ACHN (cell line): ENCODE measurements at places on chromosomes 12 and 14.
A peak's percentile ranks its signal among the peaks of the same experiment; 100 is the strongest.

DNA sequence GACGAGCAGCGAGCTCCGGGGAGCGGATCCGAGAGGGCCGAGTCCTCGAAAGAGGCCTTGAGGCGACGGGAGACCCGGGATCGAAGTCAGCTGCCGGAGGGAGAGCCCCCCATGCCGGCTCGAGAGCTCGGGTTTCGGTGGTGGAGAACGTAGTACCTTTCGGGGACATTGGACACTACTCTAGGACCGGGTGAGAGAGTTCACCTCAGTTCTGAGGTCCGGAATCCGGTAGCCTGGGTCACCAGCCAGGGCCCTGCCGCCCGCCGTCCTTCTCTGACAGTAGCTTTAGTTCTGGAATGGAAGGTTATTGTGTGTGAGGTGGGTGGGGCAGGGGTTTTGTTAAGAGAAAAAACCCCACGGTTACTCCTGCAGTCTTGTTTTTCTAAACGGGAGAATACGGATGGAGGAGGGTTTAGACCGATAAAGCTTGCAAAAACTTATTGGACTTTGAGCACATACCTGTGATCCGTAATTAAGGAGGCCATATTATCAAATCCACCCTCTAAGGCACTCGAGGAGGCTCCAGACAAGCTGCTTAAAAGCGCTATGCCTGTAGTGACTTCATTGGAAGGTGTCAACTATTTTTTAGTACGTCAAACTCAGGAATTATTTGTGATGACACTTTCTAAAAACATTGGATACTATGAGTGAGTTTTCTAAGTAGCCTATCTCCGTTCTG is 765 bp downstream of the SCYL2 start:
- DNase-seq: peak; percentile 51

- DNase-seq: no peak
These were observed 151.0 kb downstream of the TPH2 start for GRCh38 chr12:72089678-72090077.

- DNase-seq: no peak
These were observed 145.3 kb downstream of the SSPN start for GRCh38 chr12:26340649-26341048.

GRCh38 chr12:11894890-11895289 is 175.8 kb upstream of the BCL2L14 start:
- no peak for DNase-seq

GRCh38 chr12:124422142-124422569 is 127.3 kb downstream of the RFLNA start:
- DNase-seq: no peak

GRCh38 chr14:98174041-98174440 is 1098.0 kb downstream of the BCL11B start:
- DNase-seq: no peak

- no peak for DNase-seq
These were observed 238.0 kb upstream of the FOXN3 start for GRCh38 chr14:89654998-89655397.

DNA sequence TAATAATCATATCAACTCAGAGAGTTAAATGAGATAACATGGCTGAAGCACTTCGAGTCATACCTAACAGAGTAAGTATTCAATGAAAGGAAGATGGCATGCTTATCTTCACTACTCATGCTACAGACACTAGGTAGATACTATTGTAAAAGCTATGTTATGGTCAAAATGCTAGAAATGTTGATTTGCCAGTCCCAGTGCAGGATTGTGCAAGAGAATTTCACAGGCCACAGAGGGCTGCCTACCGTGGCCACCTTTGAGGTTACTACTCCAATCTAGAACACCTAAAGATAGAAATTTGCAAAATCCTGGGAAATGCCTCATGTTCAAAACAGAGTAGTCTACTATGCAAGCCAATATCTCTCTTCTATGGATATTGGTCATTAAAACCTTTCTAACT is 75.3 kb upstream of the PLEKHG7 start:
- no peak for DNase-seq

GRCh38 chr12:66941150-66941549 is 262.3 kb upstream of the GRIP1 start:
- DNase-seq: no peak

DNA sequence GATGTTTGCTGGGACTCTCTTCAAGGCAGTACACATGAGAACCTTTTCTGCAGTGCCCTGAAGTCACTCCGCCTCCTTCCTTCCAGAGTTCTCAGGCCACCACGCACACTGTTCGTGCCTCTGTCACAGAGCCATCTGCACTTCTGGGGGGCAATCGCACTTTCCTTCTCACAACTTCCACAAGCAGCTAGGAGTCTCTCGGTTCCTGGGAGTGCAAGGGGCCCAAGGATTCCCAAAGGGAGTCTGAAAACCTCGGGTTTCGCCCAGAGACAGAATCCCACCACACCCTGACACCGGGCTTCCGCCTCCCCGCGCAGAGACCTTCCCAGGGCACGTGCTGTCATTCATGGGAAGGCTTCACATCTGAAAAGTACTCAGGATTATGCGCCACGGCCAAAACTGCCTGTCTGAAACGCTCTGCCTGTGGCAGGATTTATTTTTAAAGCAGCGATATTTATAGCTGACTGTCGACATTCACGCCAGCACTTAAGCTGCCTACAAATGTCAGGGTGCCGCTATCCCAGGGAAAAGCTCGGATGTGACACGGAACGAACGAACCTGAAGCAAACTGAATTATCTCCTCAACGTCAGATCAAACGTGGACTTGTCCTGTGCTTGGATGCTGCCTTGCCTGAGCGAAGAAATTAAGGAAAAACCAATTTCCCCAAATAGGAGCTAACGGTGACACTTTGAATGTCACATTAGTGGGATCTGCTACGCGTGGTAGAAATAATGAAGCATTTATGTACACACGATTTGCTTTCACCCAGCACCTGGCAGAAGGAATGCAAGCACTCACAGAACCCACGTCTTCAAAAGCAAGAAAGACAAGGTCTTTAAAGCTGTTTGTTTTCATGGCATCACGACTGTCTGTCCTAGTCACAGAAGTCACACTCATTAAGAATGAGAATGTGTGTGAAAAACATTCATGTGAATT is 154.0 kb downstream of the PIWIL1 start:
- DNase-seq: no peak

- DNase-seq: no peak
These were observed 152.2 kb upstream of the SLC38A2 start for GRCh38 chr12:46524778-46525177.

- peak; percentile 80 for DNase-seq
These were observed 18.6 kb downstream of the LGMN start for GRCh38 chr14:92729634-92730358.

DNA sequence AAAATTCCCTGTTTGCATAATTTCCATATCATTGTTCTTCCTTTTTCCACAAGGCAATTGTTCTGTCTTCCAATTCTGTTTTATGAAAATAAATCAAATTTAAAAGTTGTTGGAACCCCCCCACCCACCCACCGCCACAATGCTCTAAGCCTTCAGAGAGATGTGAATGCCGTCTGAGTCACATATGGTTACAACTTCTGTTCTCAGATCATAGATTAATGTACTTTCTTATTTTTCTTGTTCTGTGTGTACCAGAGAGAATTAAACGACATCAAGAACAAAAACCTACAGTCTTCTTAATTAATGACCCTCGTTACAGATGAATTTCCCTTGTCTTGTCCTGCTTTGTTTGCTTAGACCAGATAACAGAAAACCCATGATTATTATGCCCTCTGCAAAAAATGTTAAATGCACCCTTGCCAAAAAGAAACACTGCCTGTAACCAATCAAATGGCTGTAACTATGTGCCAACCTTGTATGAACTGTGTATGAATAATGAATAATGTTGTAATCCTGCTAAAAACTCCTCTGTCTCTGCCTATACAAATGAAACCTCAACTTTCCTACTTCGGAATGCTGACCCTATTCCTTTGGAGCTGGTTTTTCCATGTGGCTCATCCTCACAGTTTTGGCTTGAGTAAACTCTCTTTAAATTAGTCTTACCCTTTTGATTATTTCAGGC is 14.0 kb downstream of the OR6S1 start:
- DNase-seq: no peak

DNA sequence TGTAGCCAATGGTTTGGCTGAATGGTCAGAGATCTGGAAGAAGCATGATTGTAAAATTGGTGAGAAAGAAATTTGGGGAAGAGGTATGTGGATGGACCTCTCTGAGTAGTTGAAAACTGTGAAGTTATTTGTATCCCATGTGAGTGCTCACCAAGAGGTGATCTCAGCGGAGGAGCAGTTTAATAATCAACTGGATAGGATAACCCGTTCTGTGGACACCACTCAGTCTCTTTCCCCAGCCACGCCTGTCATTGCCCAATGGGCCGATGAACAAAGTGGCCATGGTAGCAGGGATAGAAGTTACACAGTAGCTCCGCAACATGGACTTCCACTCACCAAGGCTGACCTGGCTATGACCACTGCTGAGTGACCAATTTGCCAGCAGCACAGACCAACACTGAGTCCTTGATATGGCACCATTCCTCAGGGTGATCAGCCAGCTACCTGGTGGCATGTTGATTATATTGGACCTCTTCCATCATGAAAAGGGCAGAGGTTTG is 257.4 kb upstream of the ATXN7L3B start:
- DNase-seq: no peak

DNA sequence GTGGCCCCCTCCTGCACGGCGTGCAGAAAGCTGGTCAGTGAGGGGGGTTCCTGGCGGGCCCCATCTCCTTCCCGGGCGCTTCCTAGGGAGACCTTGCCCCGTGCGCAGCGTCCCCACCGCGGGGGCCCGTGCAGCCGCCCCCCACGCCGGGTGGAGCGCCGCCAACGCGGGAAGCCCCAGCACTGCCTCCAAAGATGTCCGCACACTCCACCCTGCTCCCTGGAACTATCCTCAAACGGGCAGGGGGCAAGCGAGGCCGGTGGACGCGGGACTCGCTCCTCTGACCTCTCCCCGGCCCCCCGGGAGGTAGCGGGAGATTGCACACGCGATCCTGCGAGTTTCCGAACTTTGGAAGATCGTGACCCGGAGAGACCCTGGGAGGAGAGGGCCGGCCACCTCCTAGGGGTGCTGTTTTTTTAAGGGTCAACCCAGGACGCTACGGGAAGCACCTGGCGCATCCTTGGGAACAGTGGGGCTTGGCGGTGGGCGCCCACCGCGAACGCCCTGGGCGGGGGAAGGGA is 1.5 kb upstream of the FZD10 start:
- no peak for DNase-seq

DNA sequence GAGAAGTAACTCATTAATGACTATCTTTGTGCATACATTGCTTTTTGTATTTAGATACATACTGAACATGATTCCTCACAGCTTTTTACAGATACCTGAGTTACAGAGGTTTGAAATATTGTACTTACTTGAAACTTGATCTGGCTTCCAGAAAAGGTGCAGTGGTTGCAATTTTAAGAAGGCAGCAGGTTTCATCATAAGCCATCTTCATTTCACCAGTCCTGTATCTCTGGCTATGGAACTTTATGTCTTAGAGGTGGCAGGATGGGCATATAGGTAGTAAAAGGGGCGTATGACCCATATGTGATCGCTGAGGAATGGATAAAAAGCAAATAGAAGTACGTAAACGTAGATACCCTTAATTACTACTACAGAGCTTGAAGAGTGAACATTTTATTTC is 13.7 kb downstream of the ZBTB1 start:
- no peak for DNase-seq

GRCh38 chr14:32941668-32942065 is 3.0 kb downstream of the NPAS3 start:
- DNase-seq: no peak

- no peak for DNase-seq
These were observed at the start of gene KCNH5 for GRCh38 chr14:63045234-63045611. Gene KCNH5 (minus strand): TSS chr14:63045458. CDS start chr14:63045186, 272 bp downstream.

DNA sequence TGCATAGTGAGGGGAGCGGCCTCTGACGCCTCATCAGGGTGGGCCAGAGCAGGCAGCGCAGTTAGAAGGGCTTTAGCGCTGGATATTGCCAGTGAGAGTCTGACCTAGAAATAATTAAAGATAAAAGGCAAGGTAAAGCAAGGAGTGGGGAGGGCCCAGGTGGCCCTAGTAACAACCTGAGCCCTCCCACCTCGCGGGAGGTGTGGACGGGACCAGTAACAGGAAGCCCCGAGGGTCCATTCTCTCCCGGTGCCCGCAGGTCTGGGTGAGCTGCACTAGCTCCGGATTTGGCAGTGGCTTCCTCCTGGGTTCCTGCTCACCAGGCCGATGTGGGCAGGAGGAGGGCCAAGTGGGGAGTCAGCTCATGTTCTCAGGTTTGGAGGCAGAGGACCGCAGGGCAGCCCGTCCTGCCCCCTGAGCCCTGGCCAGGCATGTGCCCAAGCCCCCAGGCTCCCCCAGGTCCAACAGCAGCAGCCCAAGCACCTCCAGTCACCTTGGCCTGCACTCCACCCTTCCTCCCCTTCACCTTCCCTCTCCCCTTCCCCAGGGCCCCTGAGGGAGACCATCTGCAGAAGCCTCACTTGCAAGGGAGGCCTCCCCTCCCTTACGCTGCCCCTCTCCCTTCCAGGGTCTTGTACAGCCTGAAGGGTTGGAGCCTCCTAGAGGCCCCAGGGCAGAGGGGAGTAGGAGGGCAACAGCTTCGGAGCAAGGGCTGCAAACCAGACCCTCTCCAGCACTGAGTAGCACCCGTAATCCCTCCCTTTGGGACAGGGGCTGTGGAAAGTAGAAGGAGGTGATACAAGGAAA is 144.3 kb upstream of the FKBP4 start:
- no peak for DNase-seq

- peak; percentile 89 for DNase-seq
These were observed 144.6 kb upstream of the CDKN3 start for GRCh38 chr14:54252072-54252730.

- DNase-seq: no peak
These were observed 30.8 kb downstream of the ADCK1 start for GRCh38 chr14:77830692-77831091.

- no peak for DNase-seq
These were observed 139.5 kb downstream of the SLC25A21 start for GRCh38 chr14:37032863-37033262.

GRCh38 chr12:37666069-37666781 is 650.3 kb upstream of the ALG10B start:
- DNase-seq: no peak

GRCh38 chr14:58776516-58776915 is 138.8 kb downstream of the DACT1 start:
- no peak for DNase-seq

DNA sequence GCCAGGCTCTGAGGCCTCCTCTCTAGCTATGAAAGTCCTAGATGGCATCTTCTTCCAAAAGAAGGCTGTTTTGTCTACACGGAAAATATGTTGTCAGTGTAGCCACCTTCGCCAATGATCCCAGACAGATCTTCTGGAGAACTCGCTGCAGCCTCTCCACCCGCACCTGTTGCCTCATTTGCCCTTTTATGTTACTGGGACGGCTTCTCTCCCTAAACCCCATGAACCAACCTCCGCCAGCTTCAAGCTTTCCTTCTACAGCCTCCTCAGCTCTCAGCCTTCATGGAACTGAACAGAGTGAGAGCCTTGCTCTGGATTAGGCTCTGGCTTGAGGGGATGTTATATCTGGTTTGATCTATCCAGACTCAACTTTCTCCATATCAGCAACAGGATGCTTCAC is 10.8 kb downstream of the P2RX2 start:
- DNase-seq: no peak

DNA sequence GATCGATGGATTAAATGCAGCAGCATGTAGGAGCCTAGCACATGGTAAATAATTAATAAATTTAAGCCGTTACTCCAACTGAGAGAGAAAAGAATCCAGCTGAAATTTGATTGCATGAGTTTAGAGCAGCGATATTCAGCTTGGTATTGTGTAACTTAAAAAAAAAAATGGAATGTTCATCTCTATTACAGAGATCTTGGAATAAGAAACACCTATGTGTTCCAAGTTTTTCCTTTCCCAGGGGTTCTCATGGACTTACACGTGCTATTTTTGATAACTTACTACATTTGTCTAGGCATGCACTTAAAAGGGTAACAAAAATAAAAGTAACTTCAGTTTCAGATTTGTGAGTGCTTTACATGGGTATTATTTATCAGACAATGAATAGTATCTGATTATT is 122.8 kb downstream of the RASSF9 start:
- peak; percentile 12 for DNase-seq
